ENCODE measurements at places on chromosomes 7 and 10.
A peak's percentile ranks its signal among the peaks of the same experiment; 100 is the strongest.

- no peak for DNase-seq
Measured at GRCh38 chr7:100719523-100720278, 567 bp upstream of the EPO start.

GRCh38 chr10:10798102-10798863 is 219.4 kb upstream of the CELF2 start:
- DNase-seq: no peak

DNA sequence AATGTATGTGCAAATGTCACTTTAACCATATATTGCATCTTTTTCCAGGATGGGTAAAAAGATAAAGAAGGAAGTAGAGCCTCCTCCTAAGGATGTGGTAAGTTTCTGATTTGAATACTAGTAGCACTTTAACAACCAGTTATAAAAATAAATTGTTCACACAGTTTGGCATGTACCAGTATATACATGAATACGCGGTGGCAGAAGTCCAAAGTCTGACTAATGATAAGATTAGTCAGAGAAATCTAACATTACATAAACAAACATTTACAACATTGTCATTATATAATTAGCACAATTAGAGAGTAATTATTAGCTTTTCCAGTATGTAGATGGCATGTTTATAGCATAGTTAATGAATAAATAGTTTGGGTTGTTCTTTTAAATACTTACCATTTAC is 4.1 kb downstream of the ARMC3 start:
- DNase-seq: no peak

DNA sequence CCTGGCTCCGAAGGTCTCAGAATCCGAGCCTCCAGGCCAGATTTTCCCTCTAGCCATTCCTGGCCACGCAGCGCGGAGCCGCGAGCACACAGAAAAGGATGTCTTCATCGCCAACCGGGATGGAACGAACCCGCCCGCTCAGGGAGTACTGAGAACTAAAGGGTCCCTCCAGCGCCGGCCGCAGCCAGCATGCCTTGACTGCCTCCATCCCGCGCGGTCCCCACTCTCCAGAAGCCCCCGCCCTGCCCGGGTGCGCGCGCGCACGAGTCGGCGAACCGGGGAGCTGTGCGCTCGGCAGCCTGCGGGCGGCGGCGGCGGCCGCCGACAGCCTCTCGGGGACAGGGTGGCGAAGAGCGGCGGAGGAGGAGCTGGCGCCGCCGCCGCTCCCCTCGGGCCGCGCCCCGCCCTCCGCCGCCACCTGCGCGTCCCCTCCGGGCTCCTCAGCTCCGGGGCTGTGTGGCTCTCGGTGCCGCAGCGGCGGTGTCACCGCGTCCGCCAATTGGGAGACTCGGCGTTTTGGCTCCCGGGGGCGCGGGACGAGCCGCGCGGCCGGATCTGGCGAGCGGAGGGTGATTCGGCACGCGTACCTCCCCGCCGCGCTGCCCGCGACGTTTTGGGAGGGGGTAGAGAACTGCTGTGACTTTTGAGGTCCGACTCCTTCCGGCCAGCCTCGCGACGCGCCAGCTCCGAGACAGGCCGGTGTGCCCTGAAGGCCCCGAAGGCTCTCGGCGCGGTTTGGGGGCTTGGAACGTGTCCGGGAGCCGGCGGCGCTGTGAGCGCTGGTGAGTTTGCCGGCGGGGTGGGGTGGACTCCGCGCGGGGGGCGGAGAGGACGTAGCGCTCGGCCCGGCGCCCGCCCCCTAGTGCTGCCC is 453 bp upstream of the GALNT17 start:
- no peak for DNase-seq

DNA sequence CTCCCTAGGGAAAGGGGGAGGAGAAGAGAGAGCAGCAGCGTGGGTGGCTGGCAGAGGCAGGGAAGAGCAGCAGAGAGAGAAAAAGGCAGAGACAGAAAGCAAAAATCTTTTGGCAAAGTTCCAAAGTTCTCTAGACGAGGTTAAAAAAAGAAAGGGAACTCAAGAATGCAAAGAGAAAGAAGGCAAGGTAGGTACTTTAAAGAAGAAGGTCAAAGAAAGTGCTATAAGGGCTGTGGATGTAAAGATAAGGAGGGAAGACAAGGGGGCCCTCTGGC is 20.2 kb upstream of the OPTN start:
- no peak for DNase-seq

GRCh38 chr7:100156331-100157068 is 2.0 kb downstream of the TRAPPC14 start:
- DNase-seq: no peak

GRCh38 chr7:1925349-1925748 is 255.3 kb downstream of the ELFN1 start:
- DNase-seq: no peak

GRCh38 chr7:29853072-29853471 is 46.8 kb downstream of the WIPF3 start:
- peak; percentile 31 for DNase-seq

DNA sequence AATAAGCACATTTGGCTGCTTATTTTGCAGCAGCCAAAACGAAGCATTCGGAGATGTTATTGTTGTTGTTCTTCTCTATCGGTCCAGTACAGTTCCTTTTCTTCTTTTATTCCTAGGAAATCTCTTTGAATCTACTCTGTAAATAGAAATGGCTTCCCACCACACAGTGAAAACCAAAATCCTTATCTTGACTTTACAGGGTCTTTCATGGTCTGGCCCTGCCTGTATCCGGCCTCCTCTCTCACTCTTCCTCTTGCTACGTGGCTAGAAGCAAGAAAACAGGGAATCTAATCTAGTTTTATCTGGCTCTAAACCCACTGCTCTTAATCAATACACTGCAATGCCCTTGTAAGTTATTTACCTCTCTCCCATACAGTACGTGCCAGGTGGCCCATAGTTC is 926.0 kb upstream of the C7orf33 start:
- DNase-seq: no peak

DNA sequence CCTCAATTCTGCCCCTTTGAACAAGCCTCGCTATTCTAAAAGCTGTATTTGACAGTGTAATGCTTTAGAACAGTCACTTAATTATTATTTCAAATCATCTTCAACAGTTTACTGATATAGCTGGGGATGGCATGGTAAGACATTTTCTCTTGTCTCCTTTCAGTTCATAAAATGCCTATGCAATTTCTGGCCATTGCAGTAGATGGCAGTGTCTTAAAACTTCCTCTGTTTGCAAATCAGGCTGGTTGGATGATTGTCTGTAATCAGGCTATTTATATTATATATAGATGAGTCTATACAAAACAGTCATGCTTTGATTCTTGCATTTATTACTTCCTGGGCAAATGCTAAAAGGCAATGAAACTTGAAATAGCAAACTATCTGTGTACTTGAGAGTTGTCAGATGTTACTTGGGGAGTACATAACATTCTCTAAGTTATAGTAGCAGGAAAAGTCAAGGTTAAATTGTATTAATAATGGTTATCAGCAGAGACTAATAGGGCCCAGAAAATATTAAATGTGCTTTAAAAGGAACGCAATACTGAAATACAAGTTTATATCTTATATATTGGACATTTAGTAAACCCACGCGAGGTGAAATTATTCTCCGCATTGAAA is 55.5 kb upstream of the LHFPL3 start:
- peak; percentile 57 for DNase-seq

DNA sequence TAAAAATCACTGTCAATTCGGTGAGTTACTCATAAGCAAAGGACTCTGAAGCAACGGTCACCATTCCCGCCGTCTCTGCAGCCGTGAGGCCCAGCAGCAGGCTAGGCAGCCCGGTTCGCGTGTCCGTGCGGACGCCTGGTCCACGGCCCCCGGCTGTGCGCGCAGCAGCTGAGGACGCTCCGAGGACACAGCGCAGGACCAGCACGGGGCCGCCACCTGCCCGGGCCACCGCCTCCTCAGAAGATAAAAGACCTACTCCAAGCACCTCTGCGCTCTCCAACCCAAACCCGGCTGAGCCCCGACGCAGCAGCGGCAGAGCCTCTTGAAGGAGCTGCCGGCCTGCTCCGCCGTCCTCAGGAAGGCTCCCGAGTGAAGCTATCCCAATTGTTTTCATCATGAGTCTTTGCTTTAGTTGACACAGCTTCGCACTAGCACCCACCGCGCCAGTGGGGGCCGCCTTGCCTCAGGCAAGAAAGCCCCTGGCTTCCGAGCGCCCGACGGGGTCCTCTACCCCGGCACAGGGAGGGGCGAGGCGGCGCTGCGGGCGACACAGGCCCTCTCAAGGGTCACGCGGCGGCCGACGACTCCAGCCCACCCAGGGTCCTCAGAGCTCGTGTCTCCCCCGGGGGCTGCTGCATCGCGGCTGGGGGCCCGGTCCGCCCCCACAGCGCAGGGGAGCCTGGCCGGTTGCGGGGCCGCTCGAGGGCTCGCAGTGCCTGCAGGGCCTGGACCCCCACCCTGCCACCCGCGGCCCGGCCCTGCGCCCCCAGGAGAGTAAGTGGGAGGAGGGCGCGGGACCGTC is 16.9 kb upstream of the GPR146 start:
- peak; percentile 66 for DNase-seq

DNA sequence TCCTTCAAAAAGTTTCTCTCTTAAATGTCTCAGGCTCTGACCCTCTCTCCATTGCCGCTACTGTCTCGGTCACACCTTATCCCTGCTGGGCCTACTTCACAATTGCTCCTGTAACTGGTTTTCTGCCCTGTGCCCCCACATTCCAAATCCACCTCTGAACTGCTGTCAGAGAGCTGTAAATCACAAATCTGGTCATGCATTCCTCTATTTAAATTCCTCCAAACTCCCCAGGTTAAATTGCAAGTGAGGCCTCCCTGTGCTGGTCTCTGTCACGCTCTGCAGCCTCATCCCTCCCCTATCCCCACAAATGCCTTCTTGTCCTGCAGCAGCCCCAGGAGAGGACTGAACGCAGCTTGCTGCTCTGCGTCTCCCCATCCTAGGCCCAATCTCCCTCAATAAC is 40.4 kb upstream of the CDCA7L start:
- no peak for DNase-seq

GRCh38 chr7:6579446-6579845 is 2.2 kb downstream of the ZDHHC4 start:
- DNase-seq: no peak

DNA sequence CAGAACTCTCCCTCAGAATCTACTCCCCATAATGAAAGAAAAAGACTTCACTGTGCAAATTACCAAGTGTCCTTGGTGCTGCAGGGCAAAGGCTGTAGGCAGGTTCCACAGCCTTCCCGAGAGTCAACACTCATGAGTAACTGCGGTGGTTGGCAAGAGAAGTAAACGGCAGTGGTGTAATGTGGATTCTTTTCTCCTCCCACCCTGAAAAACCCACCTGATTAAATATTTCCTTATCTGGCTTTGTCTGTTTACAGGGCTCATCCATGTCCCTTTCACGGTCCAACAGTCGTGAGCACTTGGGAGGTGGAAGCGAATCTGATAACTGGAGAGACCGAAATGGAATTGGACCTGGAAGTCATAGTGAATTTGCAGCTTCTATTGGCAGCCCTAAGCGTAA is 300.9 kb downstream of the BICC1 start:
- peak; percentile 49 for DNase-seq

DNA sequence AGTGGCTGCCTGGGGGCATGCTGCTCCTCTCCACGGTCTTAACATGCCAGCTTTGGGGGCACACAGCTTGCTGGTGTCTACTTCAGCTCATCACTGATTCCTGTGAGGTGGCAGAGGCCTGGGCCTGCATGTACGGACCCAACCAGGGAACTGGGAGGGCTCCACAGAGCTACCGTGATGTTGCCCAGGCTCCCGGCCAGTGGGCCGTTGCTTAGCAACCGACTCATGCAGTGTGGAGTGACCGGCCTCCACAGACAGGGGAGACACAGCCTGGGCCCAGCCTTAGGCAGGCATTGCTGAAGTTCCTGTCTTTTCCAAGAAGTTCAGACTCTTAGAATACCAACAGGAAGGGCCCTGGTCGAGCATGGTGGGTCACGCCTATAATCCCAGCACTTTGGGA is 25.8 kb upstream of the SH2B2 start:
- no peak for DNase-seq

- no peak for DNase-seq
Measured at GRCh38 chr10:119776536-119776935, 50.7 kb downstream of the INPP5F start.

DNA sequence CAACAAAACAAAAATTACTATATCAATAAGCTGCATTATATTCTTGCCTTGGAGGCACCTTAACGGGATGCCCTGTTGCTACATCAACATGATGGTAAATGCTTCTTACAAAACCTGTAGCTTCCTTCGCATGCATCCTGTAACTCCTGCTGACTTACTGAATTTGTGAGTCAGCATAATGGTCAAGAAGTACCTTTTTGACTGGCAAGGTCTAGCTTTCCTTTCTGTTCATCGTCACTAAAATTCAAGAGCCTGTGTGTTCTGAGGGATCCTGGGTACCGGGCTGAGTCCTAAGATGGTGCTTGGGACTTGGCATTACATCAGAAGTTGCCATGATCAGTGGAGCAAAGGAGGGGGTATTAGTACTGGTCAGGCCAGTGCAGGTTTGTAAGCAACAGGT is 4.9 kb downstream of the PFKFB3 start:
- no peak for DNase-seq

DNA sequence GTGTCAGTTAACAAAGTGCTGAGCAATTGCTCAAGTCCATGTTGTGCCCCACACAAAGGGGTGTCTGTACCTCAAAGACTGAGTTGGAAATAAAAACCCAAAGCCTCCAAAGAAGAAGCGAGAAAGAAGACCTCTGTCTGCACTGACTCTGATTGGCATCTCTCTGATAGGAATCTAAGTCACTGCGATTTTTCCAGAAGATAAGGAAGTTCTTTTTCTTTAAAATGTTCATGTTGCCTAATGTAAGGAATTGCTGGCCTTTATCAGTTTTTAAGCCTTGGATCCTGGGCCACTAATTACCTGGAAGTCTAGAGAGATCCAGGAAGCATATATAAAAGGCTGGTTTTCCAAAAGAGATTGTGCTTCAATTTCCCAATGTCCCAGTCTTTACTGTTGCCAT is 24.1 kb upstream of the MET start:
- no peak for DNase-seq

- no peak for DNase-seq
Measured at GRCh38 chr7:83429493-83429892, 219.4 kb downstream of the SEMA3E start.

GRCh38 chr7:36227223-36227622 is 74.2 kb downstream of the EEPD1 start:
- no peak for DNase-seq

- no peak for DNase-seq
Measured at GRCh38 chr10:132137111-132138072, 49.4 kb upstream of the DPYSL4 start.

Measured in T47D (cell line).